NCI-H1092 treated with DMSO at 0.1 percent for 48 hours (cell line): ENCODE measurements at places on chromosomes 2 and 18.

DNA sequence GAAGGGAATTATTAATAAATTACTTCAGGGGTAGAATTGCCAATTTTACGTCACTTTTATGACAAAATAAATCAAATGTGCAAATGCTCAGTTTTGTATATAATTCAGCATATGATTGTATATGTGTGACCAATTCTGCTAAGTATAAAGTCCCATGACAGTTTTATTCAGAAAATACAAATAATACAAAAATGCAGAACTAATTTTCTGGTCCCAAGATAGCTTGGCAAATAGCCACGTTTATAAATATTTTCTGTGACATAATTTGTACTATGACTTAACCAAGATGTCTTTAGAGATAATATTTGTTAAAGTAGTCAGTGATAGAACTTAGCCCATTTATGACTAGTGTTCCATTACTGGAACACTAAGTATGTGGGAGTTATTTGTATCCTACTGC, 24.2 kb upstream of the CAB39 start:
- no peak for DNase-seq

GRCh38 chr2:130760754-130761751, 5.7 kb downstream of the AMER3 start:
- no peak for DNase-seq

GRCh38 chr2:15769235-15769634, 171.1 kb upstream of the MYCN start:
- DNase-seq = no peak

GRCh38 chr2:99279969-99280695, 20.9 kb downstream of the LYG1 start:
- DNase-seq = no peak
